ENCODE measurements at places on chromosomes 6 and 20.

DNA sequence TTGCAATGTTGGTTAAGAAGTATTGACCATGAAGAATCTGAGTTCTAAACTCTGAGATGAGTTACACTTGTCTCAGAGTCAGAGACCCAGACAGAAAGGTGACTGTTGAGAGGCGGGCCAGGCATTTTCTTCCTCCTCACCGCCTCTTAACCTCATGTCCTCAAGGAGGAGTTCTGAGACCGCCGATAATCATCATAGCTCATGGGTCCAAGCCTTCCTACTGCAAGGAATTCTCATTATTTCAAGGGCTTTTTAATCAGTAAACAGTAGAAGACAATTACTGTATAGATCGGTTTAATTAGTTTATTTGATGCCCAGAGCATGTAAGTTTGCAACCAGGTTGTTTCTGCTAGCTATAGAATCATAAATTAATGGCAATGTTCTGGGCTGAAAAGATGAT is 382.4 kb upstream of the MMS22L start:
- no peak for DNase-seq

GRCh38 chr20:8151372-8151771 is 19.3 kb downstream of the PLCB1 start:
- DNase-seq, result no peak

- DNase-seq, result no peak
Measured at GRCh38 chr20:1724901-1725300, 67.3 kb upstream of the SIRPG start.

- no peak for DNase-seq
Measured at GRCh38 chr6:45803071-45803470, 212.6 kb downstream of the CLIC5 start.

- no peak for DNase-seq
Measured at GRCh38 chr6:109420751-109421150, 19.7 kb downstream of the PPIL6 start.

- no peak for DNase-seq
Measured at GRCh38 chr20:7459083-7459482, 481.2 kb downstream of the HAO1 start.

- no peak for DNase-seq
Measured at GRCh38 chr20:34345402-34345736, 17.7 kb upstream of the ITCH start.

DNA sequence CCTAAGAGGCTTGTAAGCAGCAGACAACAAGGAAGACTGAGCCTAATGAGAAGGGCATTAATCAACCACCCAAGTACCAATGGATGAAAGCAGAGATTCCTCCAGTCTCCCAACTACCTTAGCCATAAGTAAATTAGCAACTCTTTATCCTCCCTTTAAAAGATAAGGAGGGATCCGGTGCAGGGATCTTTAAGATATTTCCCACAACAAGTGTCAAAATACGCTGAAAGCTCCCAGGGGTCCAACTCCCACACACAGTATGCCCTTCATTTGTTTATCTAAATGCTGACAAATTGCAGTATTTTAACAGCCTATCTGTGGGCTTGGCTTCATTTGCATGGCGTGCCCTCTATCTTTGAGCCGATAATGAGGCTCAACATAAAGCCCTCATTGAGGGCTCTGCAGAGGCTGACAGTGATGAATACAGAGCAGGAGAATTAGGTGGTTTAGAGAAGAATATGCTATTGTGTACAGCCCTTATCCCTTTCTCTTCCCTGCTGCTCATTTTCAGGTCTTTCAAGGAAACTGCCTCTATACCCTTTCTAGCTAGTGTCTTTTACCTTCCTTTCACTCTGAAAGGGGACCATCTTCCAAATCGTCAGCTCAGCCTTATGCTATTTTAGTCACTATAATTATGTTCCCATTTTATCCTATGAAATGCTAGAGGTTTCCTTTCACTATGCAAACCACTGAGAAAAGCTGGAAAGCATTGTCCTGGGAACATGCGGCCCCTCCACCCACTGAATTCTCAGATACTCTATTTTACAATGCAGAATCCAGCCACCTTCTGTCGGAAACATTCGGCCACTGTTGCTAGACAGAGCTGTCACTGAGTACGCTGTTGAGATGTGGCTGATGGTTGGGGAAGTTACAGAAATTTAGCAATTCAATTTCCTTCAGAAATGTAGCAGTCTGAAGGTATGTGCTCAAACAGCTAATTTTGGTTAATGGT is 575.2 kb upstream of the JAG1 start:
- no peak for DNase-seq

DNA sequence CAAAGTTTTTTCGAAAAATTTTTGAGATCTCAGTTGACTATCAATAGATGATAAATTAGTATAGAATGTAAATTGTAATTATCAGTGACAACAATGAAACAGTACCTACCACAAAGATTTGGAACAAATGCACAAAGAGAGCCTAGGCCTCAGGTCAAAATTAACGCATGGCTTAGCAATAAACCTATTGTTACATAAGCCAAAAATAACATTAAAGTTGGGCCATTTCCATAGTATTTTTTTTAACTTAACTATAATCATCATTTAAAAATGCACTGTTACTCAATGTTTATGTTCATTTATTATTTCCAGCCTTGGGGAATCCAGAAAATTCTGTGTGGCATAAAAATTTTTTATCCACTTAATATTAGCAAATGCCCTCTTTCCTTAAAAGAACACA is 117.0 kb downstream of the EPB41L2 start:
- DNase-seq, result no peak

DNA sequence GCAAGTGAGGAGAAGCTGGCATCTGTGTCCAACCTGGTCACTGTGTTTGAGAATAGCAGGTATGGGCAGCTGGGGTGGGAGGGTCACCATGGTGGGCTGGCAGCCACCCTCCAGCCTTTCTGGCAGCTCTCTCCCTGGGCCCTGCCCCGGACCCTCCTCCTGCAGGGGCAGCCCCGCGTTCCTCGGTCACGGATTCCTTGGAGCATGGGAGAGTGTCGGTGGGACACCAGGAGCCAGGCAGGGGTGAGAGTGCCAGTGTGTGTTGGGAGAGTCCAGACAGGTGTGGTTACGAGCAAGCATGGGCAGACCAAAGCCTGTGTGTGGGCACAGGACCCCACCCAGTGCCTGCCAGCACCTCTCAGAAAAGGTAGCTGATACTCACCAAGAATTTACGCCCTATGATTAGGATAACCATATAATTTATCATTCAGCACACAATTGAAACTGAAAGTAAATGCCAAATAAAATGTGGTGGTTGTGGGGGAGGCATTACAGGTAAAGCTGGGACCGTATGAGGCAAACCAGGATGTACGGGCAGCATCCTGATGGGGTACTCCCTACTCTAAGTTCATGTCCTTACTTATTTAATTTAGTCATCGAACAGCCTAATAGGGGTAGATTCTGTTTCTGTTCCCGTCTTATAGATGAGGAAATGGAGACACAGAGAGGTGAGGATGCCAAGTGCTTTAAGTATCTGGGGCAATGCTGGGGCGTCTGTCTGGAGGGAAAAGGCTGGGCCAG is 542 bp downstream of the FGD2 start:
- no peak for DNase-seq

DNA sequence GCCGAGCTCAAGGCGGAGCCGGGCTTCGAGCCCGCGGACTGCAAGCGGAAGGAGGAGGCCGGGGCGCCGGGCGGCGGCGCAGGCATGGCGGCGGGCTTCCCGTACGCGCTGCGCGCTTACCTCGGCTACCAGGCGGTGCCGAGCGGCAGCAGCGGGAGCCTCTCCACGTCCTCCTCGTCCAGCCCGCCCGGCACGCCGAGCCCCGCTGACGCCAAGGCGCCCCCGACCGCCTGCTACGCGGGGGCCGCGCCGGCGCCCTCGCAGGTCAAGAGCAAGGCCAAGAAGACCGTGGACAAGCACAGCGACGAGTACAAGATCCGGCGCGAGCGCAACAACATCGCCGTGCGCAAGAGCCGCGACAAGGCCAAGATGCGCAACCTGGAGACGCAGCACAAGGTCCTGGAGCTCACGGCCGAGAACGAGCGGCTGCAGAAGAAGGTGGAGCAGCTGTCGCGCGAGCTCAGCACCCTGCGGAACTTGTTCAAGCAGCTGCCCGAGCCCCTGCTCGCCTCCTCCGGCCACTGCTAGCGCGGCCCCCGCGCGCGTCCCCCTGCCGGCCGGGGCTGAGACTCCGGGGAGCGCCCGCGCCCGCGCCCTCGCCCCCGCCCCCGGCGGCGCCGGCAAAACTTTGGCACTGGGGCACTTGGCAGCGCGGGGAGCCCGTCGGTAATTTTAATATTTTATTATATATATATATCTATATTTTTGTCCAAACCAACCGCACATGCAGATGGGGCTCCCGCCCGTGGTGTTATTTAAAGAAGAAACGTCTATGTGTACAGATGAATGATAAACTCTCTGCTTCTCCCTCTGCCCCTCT is 1.1 kb downstream of the CEBPB start:
- no peak for DNase-seq

GRCh38 chr6:112018619-112019416 is 35.1 kb upstream of the CCN6 start:
- DNase-seq, result peak; percentile 19

DNA sequence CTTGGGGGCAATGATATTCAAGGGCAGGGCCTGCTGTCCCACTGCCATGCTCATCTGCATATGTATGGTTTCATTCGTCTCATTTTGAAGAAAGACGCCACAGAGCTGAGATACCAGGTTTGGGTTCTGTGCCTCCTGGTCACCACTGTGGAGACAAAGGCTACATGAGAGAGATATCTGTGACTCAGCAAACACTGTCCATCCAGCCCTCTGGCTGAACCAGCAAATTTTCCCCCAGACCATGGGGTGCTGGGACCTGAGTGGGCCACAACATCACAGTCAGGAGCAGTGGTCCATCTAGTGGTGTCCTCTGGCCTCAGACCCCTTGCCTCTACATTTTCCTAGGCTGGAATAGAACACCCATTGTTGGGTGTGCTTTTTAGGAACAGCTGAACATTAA is at the start of gene MAS1L:
Gene MAS1L, minus strand, starts transcription at position 297 of the 400 bp plus-strand sequence. Its CDS starts 54 bp downstream, at position 243.
- DNase-seq, result no peak

- DNase-seq, result no peak
Measured at GRCh38 chr6:27752038-27752885, 159.9 kb downstream of the OR2B2 start.

GRCh38 chr6:157946865-157947532 is 34.7 kb upstream of the SYNJ2 start:
- DNase-seq, result no peak

DNA sequence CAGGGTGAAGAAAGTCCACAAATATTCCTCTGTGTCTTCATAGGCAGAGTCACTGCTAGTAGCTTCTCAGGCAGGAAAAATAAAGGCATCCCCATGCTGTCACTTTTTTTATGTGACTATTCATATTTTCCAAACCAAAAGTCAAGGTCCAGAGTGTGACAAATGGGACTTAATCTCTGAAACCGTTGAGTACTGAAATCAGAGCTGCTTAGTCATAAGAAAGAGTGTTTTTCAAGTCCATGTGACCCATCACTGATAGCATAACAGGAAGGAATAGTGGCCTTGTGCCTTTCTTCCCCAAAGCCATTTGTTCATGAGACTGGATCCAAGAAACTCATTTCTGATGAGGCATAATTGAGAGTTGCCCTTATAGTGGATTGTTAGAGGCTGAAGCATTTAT is 210.3 kb upstream of the TSHZ2 start:
- DNase-seq, result no peak

GRCh38 chr20:18362916-18363315 is 74.6 kb downstream of the ZNF133 start:
- DNase-seq, result no peak

- DNase-seq, result no peak
Measured at GRCh38 chr6:13454286-13455221, 32.8 kb downstream of the GFOD1 start.

GRCh38 chr6:75230484-75231325 is 12.9 kb downstream of the COX7A2 start:
- DNase-seq, result no peak

- DNase-seq, result no peak
Measured at GRCh38 chr20:9500121-9500520, 14.3 kb upstream of the LAMP5 start.

- no peak for DNase-seq
Measured at GRCh38 chr6:156825475-156825874, 48.3 kb downstream of the ARID1B start.

DNA sequence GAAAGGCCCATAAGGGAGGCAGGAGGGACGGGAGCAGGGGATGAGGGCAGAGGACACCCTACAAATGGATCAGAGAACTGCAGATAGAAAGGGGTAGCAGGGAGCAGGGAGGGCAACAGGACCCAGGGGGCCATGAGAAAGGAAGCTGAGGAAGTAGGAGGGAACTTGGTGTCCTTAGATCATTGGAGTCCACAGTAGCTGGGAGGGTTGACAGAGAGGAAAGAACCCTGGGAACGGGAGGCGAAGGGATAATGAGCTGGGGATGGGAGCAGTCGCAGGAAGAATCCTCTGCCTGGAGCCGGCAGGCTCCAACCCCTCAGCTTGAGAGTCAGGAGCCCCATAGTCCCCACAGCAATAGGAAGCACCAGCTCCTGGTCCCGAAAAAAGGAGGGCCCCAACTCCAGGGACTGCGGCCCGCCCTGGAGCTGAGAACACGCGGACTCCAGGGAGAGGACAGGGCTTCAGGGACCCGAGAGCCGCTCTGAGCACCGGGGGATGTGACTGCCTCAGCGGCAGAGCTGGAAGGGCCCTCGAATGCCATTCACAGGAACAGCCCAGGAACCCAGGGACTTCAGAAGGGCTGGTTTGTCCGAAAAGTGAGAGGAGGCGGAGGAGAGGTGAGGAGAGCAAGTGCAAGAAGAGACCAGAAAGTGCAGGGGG is 32.7 kb downstream of the HLA-A start:
- no peak for DNase-seq

- DNase-seq, result no peak
Measured at GRCh38 chr6:27129095-27129815, 118.2 kb upstream of the PRSS16 start.

DNA sequence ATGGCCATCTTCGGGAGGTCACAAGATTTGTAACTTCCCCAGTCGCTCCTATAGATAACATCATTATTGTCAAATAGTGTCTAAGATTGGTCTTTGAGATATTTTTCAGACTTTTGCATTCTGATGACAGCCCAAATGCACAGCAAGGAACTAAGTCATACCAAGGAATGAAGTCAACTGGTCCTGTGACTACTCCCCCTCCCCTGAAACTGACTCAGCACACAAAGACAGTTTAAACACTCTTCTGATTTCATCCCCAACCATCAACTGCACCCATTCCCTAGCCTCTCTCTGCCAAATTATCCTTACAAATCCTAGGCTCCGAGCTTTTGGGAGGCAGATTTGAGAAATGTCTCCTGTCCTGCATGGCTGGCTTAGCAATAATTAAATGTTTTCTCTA is 139.4 kb downstream of the HS3ST5 start:
- no peak for DNase-seq

DNA sequence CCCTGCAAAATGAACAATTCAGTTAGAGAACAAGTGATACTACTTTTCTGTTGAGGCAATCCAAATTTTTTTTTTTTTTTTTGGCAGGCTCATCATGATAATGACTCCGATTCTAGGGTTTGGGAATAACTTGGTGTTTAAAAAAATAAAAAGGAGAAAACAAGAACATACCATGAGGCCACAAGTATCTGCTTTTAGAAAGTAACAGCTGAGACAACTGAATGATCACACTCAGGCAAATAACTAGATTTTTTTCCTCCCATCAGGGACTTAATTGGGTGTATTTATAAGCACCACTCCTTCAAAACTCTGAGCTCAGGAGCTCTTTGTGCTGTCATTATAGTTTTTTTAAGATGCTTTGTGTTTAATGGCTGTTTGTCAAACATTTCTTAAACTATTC is 29.6 kb downstream of the PAK5 start:
- no peak for DNase-seq

Measured in thoracic aorta (tissue), 2 donors.